ENCODE measurements at places on chromosomes 3 and 15.

DNA sequence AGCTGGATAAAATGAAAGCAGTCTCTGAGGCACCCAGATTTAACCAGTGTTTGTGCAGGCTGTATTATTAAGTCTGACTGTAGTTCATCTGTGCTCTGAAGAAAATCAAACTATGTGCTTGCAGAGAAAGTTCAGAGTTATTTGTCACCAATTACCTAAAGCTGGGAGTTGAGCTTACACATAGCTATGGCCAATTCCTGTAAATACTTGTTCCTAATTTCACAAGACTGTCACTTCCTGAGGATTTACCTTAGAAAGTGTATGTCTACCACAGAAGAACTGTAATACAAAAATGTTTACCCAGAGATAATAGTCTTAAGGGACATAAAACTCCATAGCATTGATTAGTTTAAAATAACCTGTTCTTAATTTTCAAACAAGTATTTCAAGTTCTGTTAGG lies 628.4 kb upstream of the TGFBR2 start:
- no peak for DNase-seq

DNA sequence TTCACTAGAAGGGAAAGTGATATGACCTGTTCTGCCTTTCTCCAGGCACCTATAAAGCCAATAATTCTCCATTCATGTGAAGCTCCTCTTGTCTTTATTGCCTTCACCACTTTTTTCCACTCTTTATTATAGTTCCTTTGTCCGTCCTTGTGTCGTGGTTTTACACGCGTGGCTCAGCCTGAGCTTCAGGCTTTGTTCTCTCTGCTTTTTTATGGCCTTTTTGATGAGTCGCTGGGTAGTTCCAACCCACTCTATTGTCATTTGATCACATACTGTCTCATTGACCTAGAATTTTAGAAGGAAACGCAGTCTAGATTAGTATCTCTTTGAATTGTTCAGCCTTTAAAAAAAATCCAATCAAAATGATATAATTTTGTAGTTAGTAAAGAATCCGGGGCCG lies 403.2 kb downstream of the PTPRG start:
- no peak for DNase-seq

DNA sequence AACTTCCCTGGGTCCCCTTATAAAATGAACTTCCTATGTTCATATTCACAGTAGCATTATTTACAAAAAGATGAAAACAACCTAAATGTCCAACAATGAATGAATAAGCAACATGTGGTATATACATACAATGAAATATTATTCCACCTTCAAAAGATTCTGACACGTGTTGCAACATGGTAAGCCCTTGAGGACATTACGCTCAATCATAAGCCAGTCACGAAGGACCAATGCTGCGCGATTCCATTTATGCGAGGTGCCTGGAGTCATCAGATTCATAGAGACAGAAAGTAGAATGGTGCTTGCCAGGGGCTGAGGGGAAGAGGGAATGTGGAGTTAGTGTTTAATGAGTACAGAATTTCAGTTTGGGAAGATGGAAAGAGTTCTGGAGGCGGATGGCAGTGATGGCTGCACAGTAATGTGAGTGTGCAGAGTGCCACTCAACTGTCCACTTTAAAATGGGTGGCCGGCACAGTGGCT lies 88.8 kb upstream of the ALDH1A3 start:
- DNase-seq = no peak

DNA sequence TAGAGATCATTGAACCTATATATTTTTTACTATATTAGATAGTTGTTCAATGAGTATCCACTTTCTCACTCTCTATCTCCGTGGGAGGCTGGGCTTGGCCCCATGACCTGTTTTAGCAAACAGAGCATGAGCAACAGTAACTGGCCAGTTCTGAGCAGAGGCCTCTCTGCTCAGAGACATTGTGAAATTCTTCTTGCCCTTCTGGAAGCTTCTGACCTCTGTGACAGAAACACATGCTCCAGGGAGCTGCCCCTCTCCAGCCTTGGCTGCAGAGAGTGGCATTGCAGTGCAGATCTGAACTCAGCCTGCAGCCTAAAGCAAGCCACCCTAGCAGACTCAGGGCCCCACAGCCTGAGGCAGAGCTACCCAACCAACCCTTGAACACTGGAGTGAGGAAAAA lies 20.5 kb downstream of the FAM240A start:
- no peak for DNase-seq

- DNase-seq = no peak
These were observed 30.7 kb downstream of the LMCD1 start for GRCh38 chr3:8532251-8532871.

DNA sequence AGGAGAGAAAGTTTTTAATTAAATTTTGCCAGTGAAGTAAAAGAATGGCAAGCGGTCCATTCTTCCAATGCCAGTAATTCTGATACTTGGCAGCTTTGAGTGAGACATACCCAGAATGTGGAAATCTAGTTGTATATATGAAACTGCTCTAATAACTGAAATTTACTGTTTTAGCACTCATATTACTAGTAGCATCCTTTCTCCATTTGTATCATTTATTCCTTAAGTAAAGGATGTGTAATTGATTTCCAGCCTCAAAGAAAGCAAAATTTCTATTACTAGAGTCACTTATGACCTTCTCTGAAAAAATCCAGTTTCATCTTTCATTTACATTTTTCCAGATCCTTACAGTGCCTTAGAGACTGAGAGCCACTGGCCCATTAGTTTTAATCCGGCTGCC lies 65.1 kb downstream of the PBRM1 start:
- no peak for DNase-seq

GRCh38 chr15:31869686-31870307 lies 160.5 kb upstream of the CHRNA7 start:
- no peak for DNase-seq

DNA sequence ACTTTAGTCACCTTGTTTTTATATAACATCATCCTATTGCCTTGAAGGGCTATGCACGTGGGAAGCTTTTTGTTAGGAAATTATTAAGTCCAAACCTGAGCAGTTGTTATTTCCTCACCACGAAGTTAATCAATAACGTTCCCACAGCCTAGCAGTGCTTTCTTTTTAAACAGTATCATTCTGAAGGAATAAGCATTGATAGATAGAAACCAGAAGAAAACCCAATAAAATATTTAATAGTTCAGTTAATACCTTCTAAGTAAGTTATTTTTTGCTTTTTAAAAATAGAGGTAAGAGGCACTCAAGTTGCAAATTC lies 149.3 kb downstream of the KCNMB2 start:
- no peak for DNase-seq

DNA sequence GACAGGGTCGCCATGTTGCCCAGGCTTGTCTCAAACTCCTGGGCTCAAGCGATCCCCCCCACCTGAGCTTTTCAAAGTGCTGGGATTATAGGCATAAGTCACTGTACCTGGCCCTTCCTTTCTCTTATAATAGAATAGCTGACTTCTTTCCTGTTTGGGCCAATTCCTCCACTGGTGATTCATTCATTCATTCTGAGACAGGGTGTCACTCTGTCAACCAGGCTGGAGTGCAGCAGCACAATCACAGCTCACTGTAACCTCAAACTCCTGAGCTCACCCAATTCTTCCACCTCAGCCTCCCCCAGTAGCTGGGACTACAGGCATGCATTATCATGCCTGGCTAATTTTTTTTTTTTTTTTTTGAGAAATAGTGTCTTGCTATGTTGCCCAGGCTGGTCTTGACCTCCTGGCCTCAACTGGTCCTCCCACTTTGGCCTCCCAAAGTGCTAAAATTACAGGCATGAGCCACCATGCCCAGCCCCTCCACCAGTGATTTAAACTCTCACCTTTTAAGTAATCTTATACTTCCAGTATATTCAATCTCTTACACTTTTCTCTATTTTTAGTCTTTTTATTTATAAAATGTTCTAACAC lies 20.9 kb downstream of the GNB4 start:
- no peak for DNase-seq

- DNase-seq = no peak
These were observed 11.5 kb downstream of the CCDC80 start for GRCh38 chr3:112629425-112629824.

DNA sequence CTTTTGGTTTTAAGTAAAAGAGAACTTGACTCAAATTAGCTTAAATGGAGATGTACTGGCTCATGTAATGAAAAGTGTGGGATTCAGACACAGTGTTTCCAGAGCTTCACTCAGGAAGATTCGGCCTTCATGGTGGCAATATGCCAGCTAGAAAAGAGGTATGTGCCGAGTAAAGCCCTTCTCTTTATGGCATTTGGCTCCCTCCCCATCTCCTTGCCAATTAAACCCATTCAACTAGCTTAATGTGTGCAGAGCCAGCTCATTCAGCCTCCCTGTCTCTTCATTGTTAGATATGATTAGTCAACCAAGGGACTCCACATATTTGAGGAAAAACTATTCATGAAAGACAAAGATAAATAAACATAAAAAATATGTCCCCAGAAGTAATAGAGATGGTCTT lies 15.0 kb upstream of the TRANK1 start:
- no peak for DNase-seq

DNA sequence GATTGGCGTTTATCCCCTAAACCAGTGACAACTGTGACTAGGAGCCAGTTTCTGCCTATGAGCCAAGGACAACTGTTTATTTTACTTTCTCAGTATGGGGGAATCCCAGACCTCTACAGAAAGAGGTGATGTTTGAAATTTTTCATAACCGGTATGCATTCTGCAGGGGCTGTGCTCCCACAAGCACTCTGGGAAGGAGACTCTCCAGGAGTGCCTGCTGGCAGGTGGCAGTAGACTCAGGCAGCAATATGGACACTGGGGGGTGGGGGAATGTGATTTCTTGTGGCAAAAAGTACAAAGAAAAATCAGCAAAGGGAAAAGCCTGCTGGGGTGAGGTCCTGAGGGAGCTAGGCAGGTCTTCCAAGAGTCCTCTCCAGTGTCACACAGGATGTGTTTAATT lies 5.9 kb downstream of the TGM4 start:
- DNase-seq = no peak

- no peak for DNase-seq
These were observed 7.9 kb upstream of the CAMK1 start for GRCh38 chr3:9777694-9778021.

GRCh38 chr3:20511863-20512505 lies 326.0 kb upstream of the SGO1 start:
- DNase-seq = no peak

DNA sequence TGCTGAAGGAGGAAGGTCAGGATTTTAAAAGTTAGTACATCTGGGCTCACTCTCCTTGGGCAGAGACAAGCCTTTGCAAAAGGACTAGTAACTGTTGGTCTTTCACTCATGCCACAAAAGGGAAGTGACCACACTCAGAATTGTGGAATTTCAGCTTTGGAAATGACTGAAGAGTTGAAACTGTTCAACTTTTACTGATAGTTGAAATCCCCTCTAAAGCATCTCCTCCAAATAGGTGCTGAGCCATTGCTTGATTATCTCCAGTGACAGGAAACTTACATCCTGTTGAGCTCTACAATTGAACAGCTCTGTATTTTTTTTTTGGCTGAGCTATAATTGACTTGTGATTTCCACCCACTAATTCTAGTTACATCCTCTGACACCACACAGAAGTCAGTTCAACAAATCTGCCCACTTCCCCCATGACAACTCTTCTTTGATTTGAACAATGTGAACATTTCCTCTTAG lies 254.8 kb upstream of the TPRG1 start:
- DNase-seq = no peak

- DNase-seq = no peak
These were observed 15.8 kb downstream of the IGSF11 start for GRCh38 chr3:119018690-119019463.

DNA sequence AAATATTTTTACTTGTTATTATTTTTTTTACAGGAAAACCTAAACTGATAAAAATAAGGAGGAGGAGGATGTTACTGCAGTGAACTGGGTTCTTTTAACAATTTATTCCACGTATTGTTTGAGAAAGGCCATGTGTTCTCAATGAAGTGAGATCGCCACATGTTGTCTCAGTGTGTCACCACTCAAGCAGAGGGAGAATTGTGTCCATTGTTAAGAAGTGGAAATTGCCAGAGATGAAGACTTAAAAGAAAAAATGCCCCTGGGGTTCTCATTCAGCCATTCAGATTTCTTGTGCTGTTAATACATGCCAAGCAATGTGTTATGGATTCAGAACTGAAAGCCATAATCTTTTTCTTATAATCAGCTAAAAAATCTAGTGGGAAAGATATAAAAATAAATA lies 297.1 kb downstream of the NSUN3 start:
- no peak for DNase-seq

- no peak for DNase-seq
These were observed 51.5 kb downstream of the CMTM6 start for GRCh38 chr3:32450992-32451659.

GRCh38 chr15:65400760-65401610 lies 21.8 kb downstream of the IGDCC4 start:
- no peak for DNase-seq

DNA sequence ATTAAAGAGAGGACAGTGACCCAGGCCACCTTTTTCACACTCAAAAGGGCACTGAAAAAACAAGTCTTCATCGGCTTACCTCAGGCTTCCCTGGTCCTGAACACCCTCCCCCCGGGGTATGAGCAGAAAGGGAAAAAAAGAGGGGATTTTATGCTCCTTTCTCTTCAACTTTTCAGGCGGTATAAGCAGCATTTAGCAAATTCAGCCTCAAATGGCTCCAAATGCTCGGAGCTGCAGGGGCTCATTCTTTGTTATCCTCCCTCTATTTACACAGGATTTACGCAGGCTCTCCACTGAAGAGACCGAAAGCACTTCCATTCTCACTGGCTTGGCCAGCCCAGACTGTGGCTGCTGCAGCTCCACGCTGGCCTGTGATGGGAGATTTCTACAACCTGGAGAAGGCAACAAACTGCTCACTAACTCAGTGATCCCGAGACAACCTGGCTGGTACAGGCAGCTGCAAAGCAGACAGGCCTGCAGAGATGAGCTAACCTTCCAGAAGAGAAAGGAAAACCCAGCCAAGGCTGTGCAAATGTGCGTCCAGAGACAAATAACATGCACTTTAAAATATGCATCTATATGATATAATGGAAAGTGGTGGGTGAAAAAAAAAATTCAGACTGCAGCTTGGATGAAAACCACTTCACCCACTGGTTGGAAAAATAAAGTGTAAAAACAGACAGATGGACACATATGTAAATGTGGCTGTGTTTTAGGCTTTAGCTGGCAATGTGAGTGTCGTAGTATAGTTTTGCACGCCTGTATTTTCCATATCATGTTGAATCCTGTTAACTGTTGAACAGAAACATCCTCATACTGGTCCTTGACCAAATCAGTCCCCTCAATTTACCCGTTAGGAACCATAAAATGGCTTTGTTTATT lies 54.2 kb downstream of the MEIS2 start:
- no peak for DNase-seq

DNA sequence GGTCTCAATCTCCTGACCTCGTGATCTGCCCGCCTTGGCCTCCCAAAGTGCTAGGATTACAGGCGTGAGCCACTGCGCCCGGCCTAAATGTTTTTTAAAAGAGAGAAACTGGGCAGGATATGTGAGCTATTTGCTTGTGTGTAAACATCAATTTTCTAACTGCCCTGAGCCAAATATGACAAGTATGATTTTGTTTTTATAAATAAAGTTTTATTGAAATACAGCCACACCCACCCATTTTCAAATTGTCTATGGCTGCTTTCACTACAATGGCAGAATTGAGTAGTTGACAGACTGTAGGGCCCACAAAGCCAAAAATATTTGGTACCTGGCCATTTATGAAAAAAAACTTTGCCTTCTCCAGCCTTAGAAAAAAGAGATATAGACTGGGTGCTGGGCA lies 15.9 kb upstream of the HDC start:
- no peak for DNase-seq
